ENCODE measurements at places on chromosomes 6 and 20.
A peak's percentile ranks its signal among the peaks of the same experiment; 100 is the strongest.

- no peak for DNase-seq
Measured at GRCh38 chr6:145380186-145380585, 355.1 kb downstream of the EPM2A start.

DNA sequence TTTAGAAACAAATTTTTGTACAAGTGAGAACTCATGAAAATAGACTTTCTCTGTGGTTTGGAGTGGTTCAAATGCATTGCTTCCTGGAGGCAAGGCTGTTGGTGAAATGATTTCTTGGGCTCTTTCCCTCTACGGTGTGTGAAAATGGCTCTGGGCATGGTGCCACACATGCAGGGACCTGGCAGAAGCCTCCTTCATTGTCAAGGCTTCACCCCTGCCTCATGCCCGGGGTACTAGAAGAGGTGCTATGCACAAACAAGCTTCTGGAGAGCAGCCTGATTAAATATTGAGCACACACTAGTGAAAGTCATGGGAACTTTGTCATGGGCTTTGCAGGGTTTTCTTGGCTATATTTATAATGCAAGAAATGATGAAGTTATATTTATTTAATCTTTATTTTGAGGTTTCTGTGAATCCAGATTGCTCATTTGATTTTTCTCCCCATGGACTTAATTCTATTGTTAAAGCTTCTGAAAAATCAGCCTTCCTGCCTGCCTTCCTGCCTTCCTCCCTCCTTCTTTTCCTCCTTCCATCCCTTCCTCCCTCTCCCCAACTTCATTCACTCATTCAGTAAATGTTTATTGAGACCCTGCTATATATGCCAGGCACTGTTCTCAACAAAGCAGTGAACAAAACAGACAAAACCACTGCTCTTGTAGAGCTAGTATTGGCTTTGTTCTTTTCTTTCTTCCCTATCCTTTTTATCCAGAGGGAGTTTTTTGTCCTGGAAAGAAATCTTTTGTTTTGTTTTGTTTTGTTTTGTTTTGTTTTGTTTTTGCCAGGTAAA lies 21.0 kb downstream of the C6orf89 start:
- peak; percentile 57 for DNase-seq

GRCh38 chr6:90197854-90198496 lies 98.7 kb downstream of the BACH2 start:
- DNase-seq: no peak

- no peak for DNase-seq
Measured at GRCh38 chr20:61813791-61814190, 251.9 kb downstream of the TAF4 start.

GRCh38 chr20:10799735-10800134 lies 125.9 kb upstream of the JAG1 start:
- no peak for DNase-seq

DNA sequence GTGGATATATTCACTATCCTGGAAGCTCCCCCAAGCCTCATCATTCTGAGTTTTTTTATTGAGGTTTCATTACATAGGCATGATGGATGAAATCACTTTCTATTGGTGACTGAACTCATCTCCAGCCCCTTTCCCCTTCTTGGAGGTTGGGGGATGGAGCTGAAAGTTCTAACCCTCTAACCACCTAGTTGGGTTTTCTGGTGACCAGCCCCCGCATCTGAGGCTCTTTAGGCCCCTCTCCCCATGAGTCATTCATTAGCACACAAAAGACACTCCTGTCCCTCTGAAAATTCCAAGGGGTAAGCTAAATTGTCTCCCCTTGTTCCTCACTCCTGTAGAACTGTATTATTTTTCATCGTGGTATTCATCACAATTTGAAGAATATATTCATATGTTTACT lies 33.3 kb downstream of the GFRA4 start:
- DNase-seq: no peak

DNA sequence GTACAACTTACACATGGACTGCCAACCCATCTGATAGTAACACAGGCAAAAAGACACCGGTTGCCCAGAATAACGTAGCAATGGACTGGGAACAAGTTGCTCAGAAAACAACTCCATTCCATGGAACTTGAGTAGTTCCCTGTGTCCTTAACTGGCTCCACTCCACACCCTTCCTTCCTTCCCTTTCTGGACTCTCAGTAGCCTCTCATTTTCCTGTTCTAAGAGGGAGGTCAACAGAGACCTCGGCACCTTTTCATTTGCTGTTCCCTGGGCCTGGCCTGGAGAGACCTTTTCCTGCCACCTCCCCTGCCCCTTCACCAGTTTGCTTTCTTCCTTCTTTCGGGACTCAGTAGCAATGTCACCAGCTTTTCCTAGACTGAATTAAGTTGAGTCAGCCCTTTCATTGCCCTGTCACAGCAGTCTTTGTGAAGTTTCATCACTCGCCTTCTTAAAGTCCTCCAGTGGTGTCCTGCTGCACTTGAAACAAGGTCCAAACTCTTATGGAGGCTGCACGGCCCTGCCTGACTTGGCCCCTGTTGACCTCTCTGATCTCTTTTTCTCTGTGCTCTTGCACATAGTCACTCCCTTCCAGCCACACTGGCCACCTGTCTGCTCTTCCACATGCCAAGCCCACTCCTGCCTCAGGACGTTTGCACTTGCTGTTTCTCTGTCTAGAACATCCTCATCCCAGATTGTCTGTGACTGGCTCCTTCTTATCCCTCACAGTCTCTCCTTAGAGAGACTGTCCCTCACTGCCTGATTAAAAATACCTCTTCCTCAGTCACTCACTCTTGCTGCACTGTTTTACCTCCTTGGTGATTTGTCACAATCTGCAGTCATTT lies 90.8 kb downstream of the KCNB1 start:
- DNase-seq: no peak

DNA sequence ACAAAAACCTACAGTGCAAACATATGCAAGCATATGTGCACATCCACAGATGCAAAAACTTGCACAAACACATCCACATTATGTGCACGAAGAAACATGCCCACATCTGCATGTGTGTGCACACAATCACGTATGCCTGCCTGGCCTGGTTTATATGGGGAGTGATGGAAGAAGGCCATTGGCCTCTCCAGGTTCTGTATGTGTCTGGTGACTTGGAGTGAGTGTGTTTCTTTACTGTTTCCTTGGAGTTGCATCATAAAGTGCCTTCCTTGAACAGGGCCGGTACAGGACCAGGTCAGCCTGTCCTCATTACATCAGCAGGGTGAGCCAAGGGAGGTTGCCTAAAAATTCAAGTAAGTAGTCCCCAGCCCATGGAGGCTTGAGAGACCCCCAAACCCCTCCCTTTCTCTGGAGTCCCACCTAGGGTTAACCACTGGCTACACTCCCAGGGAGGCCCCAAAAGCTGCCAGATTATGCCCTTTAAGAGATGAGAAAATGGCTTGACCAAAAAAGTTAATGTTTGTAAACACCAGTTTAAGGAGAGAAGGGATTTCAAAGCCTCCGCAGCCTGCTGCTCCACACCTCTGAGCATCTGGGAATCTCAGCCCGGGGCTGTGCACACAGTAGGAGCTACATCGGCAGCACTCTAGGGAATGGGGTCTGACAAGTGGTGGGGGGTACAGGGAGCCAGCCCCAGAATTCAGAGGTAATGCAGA lies 140.8 kb downstream of the VEGFA start:
- no peak for DNase-seq

DNA sequence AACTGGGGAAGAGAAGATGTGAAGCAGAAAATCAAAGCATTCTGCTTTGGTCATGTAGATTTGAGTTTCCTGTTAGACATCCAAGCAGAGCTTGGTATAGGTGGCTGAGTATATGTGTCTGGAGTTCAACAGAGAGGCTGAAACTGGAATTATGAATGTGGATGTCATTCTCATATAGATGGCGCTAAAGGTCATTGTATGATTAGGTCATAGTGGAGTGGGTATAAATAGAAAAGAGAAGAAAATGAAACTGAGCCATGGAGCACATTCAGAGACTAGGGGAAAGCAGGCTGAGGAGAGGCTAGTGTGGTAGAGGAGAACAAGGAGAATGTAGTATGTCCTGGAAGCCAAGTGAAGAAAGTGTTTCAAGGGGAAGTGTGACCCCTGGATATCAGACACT lies 295.6 kb upstream of the PLN start:
- no peak for DNase-seq

DNA sequence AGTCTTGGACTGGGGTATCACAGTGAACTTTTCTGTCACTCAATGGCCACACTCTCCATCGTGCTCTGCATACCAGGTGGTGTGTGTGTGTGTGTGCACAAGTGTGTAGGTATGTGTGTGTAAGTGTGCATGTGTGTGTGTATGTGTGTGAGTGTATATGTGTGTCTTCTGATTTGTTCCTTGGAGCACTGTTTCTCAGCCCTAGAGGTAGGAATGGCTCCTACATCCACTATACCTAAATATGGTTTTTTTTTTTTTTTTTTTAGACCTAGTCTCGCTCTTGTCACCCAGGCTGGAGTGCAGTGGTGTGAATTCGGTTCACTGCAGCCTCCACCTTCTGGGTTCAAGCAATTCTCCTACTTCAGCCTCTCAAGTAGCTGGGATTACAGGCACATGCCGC lies 236.6 kb downstream of the PHF3 start:
- DNase-seq: no peak

DNA sequence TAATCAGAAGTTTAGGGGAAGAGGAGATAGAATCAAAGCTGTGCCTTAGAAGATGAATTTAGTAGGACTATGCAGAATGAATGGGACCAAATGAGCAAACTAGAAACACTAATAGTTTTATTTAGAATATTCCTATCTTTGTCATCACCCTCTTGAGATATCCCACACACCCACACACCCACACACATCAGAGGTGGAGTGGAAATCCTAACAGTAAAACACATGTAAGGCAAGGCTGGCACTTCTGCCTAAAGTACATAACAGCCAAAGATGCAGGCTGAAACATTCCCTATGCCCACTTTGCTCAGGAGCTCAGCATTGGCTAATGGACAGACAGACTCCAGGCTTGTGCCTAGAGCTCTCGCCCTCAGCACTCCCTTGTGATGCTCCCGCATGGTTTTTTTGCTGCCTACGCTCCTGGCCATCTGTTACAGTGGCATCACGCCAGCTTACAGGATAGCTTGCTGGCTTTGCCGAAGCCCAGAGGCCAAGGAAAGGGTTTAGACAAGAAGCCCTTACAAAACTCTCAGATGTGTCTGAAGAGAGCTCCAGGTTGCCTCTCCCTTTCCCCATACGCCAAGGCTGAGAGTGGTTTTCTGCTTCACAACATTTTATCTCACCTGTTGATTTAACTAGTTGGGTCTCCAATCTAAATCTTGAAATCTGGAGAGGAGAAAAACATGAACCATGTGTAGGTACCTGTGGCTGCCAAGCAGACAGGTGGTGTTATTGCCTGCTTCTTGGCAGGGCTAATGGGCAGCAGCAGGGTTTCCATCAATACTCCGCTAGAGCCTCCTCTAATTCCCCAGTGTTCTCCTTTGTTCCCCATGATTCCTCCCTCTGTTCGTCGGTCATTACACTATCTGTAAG lies 282.6 kb upstream of the ID4 start:
- DNase-seq: peak; percentile 6

- no peak for DNase-seq
Measured at GRCh38 chr6:161889324-161889723, 615.5 kb upstream of the AGPAT4 start.

DNA sequence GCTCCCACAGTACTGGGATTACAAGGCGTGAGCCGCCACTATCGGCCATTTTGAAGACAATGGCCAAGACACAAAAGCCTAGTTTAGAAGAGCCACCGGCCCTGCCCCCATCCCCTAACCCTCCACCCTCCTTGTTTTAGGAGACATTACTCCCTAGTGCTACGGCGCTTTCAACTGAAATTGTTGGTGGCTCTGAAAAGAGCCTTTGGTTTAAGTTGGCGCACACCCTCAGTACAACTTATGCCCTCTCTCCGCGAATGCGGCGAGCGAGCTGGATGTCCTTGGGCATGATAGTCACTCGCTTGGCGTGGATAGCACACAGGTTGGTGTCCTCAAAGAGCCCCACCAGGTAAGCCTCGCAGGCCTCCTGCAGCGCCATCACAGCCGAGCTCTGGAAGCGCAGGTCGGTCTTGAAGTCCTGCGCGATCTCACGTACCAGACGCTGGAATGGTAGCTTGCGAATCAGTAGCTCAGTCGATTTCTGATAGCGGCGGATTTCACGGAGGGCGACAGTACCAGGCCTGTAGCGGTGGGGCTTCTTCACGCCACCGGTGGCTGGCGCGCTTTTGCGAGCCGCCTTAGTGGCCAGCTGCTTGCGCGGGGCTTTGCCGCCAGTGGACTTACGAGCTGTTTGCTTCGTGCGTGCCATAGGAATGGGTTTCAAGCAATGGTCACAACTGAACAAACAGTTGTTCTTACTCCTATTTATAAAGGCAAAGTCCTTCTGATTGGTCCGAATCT lies 114.9 kb upstream of the BTN3A2 start:
- DNase-seq: peak; percentile 84

- no peak for DNase-seq
Measured at GRCh38 chr20:32573167-32573851, 11.8 kb downstream of the NOL4L start.

All from NCI-H774 (cell line).